ENCODE measurements at places on chromosomes 4 and X.

DNA sequence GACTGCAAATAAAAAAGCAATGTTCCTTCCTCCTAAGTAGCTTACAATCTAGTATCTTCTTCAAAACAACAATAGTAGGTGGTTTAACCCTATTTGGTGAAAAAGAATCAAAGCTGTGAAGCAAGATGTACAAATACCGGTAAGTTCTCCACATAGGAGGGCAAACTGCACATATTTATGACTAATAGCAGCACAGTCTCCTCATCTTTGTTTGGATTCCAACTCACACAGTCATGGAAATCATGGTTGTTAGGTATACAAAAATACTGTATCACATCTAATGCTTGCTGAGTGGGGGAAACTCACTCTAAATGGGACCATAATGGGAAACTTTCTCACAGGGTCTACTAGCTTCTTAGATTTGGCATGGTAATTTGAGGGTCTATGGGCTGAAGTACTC is 597.2 kb downstream of the INPP4B start:
- no peak for DNase-seq

DNA sequence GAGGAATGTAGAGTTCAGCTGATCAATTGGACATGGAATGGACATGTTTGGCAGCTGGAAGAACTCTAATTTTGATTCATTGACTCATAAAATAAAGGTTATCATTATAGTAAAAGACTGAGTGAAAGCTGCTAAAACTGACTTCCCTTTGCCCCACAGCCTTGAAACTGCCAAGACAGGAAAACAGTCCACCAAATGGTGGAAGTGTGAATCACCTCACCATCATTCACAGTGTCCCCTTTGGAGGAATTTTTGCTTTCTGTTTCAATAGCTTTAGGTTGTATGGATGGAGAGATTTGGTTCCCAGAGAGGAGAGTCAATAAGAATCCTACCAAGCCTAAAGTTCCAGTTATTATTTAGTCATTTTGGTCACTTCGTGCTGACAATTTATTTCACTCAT is 20.8 kb upstream of the FREM3 start:
- no peak for DNase-seq

GRCh38 chr4:141896687-141897086 is 260.3 kb downstream of the IL15 start:
- DNase-seq, result no peak

DNA sequence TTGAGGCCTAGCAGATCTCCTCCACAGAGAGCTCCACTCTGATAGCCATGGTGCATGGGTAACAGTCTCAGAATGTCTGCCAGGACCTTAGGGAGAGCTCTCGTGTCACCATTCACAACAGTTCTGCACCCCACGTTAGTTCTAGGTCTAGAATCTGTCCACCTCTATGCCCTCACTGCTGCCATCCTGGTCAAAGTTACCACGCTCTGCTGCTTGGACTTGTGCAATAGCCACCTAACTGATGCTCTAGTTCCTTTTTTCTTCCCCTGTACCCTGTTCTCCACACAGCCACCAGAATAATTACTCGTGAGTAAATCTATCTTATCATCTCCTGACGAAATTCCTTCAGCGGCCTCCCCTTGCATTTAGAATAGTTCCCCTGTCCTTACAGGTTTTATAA is 268.8 kb upstream of the GATB start:
- no peak for DNase-seq

DNA sequence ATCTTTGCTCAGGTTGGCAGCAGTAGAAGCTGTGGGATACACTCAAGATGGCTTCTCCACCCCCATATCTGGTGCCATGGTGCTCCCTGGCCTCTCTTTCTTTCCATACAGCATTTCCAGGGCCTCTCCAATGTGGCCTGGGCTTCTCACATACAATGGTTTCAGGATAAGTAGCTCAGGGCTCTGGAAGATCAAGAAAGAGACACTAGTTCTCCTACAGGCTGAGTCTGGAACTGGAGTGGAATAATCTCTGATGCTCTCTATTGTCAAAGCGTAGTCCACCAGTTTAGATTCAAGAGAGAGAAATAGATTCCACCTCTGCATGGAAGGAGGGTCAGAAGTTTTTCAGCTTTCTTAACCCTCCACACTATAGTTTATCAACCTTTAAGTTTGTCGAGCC is 138.2 kb upstream of the AADAT start:
- DNase-seq, result no peak

DNA sequence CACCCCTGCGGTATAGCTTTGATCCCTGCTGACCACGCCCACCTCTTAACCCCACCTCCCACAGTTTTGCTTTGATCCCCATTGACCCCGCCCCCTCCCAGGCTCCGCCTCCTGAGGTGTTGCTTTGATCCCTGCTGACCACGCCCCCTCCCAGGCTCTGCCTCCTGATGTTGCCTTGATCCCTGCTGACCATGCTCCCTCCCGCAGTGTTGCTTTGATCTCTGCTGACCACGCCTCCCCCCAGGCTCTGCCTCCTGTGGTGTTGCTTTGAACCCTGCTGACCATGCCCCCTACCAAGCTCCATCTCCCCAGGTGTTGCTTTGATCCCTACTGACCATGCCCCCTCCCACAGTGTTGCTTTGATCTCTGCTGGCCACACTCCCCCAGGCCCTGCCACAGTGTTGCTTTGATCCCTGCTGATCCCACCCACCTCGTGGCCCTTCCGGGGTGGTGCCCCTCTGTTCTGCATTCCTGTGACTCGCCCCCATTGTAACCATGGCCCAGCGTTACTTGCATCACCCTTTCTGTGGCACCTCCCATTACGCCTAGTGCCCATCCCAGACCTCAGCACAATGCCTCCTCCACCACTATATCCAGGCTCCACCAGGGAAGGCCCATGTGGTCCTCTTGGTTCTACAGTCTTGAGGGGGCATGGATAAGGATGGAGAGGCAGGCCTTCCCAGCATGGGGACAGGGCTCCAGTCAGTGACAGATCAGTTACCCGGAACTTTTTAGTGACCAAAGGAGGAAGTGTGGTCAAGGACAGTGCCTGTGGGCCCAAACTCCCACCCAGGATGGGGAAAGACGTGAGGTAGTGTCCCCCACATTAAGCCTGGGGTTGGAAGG is 70.8 kb downstream of the ADRA2C start:
- DNase-seq, result peak; percentile 26

- DNase-seq, result peak; percentile 53
Measured at GRCh38 chr4:185039508-185040273, 21.4 kb downstream of the HELT start.

- no peak for DNase-seq
Measured at GRCh38 chr4:87101543-87102199, 118.7 kb downstream of the KLHL8 start.

DNA sequence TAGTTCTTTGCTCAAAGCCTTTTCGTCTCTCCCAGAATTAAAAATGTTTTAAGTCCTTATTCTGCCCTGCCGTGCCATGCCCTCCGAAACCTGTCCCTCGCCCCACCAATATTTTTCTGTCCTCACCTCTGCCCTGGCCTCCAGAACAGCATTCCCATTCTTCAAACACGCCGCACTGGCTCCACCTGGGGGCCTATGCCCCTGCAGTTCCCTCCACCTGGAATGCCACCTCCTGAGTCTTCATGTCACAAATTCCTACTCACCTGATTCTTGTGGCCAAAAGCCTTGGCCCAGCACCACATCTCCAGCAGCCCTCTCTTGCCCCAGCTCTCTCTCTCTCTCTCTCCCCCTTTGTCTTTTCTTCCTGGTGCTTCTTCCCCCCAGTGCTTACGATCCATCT is 91.6 kb downstream of the APBB2 start:
- no peak for DNase-seq

DNA sequence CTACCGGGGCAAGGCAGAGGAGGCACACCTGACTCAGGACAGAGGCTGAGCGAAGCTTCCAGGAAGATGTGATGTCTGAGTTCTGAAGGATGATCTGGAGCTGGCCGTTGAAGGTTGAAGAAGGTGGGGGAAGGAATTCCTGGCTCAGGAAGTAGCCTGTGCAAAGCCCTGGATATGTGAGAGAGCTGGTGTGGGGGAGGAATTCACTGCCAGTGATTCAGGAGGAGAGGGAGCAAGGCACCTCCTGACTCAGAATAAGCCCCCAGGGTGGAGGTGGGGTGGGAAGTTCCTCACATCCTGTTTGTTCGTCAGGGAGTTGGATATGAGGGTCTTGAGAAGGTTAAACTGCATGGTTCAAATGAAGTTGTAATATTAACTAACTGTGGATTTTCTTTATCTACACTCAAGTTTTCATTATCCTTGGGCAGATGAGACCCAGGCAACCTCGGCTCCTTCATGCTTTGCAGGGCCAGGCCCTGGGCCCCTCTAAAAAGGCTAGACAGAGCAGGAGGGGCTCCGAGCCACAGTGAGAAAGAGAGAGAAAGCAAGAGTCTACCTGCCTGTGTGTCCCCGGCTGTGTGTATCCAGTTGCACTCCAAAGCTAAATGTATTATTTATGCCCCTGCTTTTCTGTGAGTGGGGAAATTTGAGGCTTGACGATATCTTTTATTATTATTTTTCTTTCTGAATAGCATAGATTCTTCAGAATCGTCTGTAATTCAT is 7.1 kb downstream of the NHSL2 start:
- DNase-seq, result no peak

DNA sequence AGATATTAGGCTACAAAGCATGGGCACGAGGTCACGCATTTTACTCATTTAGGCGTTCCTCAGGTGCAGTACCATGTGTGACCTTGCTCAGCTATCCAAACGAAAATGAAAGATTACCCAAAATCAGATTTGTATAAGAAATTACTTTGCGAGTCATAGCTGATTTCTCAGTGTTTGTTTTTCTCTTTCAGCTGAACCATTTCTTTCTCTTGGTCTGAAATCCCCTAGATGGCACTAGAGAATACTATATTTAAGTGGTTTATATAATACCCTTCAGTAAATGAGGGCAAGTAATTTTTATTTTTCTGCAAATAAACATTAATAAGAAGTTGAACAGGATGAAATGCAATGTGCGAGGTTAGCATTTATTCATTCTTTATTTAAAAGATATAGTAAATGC is 496.6 kb downstream of the STIM2 start:
- no peak for DNase-seq

- DNase-seq, result no peak
Measured at GRCh38 chr4:105944540-105944939, 49.3 kb downstream of the NPNT start.

DNA sequence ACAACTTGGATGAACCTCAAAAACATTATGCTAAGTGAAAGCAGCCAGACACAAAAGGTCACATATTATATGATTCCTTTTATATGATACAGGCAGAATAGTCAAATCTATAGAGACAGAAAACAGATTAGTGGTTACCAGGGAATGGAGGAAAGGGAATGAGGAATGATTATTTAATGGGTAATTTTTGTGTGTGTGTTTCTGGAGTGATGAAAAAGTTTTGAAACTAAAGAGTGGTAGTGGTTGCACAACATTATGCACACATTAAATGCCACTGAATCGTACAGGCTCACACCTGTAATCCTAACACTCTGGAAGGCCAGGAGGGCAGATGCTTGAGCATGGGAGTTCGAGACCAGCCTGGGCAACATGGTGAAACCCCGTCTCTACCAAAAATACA is 19.6 kb upstream of the SOD3 start:
- no peak for DNase-seq

- DNase-seq, result no peak
Measured at GRCh38 chr4:176601124-176601523, 191.6 kb downstream of the VEGFC start.

DNA sequence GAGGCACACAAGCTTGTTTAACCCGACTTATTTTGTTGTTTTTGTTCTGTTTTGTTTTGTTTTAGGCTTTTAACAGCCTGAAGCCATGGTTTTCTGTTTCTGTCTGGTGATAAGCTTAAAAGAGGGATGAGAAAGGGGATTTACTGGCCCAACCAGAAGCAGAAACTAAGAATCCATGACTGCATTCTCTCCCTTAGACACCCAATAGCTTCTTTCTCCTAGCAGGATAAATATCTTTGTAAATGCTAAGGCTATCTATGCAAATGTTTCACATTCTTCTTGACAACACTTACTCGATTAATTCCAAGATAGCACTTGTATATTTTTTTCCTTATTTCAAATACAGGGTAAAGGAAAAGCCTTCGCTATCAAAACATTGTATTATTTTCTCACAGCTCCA is 53.7 kb upstream of the SMAD1 start:
- no peak for DNase-seq

- DNase-seq, result no peak
Measured at GRCh38 chrX:45830343-45830742, 629.7 kb upstream of the DIPK2B start.

DNA sequence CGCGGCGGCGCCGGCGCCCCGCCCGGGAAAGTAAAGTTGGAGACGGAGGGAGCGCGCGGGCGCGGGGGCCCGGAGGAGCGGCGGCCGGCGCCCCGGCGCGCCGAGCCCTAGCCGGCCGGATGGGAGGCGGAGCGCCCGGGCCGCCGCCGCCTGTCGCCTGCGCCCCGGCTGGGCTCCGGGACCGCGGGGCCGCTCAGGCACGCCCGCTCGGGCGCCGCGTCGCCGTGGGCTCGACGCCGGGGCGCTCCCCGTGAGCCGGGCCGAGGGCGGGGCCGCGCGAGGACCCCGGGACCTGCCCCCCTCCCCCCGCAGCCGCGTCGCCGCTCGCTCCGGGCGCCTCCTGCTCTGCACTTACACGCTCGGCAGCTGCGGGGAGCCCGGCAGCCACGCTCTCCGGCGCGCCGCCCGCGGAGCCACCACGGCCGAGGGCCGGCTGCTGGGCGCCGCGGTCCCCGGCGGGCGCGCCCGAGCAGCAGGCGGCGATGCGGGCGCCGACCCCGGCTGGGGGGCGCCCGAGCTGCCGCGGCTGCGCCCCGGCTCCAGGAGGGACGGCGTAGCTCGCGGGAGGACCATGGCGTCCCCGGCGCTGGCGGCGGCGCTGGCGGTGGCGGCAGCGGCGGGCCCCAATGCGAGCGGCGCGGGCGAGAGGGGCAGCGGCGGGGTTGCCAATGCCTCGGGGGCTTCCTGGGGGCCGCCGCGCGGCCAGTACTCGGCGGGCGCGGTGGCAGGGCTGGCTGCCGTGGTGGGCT is at the start of gene ADRA2C:
ADRA2C (plus strand) TSS at position 350 of the 749 bp plus-strand sequence; CDS start at position 572, 222 bp downstream.
- DNase-seq, result no peak

GRCh38 chr4:136810626-136811025 is 721.7 kb downstream of the PCDH18 start:
- no peak for DNase-seq

DNA sequence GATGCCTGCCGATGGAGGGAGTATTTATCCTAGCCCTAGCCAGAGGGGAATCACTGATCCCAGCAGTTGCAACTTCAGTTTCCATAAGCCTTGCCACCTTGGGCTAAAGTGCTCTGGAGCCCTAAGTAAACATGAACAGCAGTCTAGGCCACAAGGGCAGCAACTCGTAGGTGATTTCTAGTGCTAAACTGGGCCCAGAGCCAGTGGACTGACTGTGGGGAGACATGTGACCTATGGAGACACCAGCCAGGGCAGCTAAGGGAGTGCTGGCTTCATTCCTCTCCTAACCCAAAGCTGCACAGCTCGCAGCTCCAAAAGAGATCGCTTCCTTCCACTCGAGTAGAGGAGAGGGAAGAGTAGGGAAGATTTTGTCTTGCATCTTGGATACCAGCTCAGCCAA is 120.8 kb upstream of the MAGEA10 start:
- no peak for DNase-seq

All from activated CD4-positive, alpha-beta memory T cell treated with anti-CD3 and anti-CD28 coated beads for 36 hours (primary cell).